ENCODE measurements at places on chromosomes 5 and 9.

GRCh38 chr9:36148311-36149051 lies 11.9 kb downstream of the GLIPR2 start:
- peak; percentile 97 for DNase-seq

GRCh38 chr5:58775701-58776262 lies 192.9 kb downstream of the RAB3C start:
- DNase-seq = no peak

DNA sequence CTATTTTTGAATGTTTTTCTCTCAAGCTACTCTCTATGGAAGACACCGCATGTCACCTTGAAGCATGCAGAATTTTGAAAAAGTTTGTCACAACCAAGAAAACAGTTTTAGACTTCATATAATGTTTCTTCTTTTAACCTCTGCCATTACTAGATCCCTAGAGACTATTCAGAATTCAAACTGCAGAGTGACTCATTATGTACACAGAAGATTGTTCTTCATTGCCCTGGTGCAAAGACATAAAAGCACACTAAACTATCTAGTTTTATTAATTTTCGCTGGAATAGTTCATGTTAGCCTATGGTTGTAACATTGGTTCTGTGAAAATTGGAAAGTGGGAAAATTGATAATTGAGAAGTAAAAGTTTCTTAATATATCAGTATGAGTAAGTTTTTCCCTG lies 18.4 kb downstream of the F2RL2 start:
- DNase-seq = no peak

DNA sequence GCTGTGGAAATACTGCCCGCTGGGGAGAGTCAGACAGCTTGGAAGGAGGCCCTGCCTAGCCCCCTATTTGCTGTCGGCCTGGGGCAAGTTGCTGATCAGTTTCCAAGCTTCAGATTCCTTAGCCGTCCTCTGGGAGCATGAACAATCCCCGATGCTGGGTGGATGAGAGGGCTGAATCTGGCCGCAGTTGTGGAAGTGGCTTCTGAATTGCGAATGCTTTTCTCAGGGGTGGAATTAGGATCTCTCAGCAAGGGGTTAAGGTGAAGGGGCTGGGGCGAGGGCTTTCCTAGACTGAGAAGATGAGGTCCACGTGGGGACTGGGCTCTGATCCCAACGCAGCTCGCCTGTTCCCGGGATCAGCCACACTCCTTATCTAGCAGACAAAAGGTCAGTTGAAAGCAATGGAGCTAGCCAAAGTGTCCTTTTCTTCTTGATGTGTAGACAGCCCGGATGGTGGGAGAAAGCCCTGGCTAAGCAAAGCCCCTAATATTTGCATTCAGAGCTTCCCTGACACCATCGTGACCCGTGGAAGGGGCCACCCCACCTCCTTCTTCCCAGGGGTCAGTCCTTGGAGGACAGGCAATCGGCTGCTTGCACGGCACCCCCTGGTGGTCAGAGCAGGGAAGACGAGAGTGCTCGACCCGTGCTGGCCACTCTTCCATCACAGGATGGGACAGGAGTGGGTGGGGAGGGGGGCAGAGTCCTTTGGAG lies 54.9 kb downstream of the COL15A1 start:
- peak; percentile 56 for DNase-seq

DNA sequence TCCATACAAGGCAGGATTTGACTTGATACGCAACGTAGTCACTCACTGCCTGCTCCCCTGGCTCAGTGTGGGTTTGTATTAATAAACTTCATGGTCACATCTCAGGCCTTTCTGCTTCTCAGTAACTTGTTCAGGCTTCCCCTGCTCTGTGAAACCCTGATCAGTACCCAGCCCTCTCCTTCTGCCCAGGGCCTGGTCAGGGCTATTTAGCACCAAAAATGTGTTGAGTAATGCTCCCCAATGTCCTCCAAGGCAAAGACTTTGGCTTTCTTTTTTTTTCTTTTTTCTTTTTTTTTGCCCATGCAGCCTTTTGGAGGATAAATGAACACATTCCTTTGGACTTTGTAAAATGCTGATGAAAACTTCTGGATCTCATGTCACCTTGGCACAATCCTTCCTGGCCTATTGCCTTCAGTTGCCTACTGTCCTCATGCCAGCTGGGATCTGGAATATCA lies 399.2 kb upstream of the KLF4 start:
- no peak for DNase-seq

DNA sequence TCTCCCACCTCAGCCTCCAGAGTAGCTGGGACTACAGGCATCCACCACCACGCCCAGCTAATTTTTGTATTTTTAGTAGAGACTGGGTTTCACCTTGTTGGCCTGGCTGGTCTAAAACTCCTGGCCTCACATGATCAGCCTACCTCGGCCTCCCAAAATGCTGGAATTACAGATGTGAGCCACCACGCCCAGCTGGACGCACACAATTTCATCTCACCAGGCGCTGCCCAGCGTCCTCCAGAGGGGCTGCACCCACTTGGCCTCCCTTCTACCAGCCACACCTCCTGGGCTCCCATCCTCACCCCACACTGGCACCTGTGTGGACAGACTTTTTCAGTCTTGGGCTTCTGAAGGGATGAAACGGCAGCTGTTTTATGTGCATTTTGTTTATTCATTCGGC lies 3.8 kb upstream of the EXOC3 start:
- DNase-seq = no peak

GRCh38 chr9:18688581-18689565 lies 214.9 kb downstream of the ADAMTSL1 start:
- DNase-seq = no peak

DNA sequence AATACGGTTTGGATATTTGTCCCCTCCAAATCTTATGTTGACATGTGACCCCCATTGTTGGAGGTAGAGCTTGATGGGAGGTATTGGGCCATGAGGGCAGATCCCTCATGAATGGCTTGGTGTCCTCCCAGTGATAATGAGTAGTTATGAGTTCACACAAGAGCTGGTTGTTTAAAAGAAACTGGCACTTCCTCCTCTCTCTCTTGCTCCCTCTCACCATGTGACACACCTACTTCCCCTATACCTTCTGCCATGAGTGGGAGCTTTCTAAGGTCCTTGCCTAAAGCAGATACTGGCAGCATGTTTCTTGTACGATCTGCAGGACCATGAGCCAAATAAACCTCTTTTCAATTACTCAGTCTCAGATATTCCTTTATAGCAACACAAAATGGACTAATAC lies 132.0 kb downstream of the PIK3R1 start:
- no peak for DNase-seq

DNA sequence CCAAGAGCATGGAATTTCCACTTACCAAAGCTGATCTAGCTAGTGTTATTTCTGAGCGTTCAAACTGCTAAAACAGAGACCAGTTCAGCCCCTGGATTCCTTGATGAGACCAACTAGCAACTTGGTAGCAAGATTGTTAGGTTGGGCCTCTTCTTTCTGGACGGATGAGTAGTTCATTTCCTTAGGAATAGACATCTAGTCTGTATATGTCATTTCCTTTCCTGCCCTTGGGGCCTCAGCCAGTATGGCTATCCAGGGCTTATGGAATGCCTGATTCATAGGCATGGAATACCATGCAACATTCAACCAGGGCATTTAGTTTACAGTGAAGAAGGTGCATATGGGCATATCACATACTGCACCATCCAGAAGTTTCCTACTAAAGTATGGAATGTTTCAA lies 14.5 kb upstream of the LPAR1 start:
- no peak for DNase-seq

GRCh38 chr9:87868175-87868574 lies 14.5 kb upstream of the SPATA31E1 start:
- DNase-seq = no peak

GRCh38 chr9:16348531-16348930 lies 521.9 kb downstream of the BNC2 start:
- DNase-seq = no peak

- DNase-seq = no peak
Observed at GRCh38 chr9:124000784-124001457, 10.6 kb upstream of the LHX2 start.

- DNase-seq = peak; percentile 73
Observed at GRCh38 chr9:94639061-94639998, at the start of gene FBP1. Gene FBP1 (minus strand): TSS chr9:94639518. CDS start chr9:94639310, 208 bp downstream.

GRCh38 chr5:176612855-176613254 lies 2.9 kb upstream of the GPRIN1 start:
- DNase-seq = no peak

DNA sequence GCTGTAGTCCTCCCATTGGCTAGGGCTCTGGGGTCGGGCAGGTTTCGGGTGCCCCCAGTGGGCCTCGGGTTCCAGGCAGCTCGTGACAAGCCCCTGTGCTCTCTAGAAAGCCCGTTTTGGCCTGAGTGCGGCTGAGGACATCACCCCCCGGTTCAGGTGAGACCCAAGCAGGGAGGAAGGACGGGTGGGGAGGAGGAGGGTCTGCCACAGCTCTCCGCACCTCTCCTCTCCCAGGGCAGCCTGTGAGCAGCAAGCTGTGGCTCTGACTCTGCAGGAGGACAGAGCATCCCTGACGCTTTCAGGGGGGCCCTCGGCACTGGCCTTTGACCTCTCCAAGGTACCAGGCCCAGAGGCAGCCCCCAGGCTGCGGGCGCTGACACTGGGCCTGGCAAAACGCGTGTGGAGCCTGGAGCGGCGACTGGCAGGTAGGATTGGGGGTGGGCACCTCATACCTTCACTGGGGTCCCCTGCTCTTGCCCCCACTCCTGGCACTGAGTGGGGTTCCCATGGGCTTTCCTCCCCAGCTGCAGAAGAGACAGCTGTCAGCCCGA lies 672 bp downstream of the PAXX start:
- DNase-seq = no peak

DNA sequence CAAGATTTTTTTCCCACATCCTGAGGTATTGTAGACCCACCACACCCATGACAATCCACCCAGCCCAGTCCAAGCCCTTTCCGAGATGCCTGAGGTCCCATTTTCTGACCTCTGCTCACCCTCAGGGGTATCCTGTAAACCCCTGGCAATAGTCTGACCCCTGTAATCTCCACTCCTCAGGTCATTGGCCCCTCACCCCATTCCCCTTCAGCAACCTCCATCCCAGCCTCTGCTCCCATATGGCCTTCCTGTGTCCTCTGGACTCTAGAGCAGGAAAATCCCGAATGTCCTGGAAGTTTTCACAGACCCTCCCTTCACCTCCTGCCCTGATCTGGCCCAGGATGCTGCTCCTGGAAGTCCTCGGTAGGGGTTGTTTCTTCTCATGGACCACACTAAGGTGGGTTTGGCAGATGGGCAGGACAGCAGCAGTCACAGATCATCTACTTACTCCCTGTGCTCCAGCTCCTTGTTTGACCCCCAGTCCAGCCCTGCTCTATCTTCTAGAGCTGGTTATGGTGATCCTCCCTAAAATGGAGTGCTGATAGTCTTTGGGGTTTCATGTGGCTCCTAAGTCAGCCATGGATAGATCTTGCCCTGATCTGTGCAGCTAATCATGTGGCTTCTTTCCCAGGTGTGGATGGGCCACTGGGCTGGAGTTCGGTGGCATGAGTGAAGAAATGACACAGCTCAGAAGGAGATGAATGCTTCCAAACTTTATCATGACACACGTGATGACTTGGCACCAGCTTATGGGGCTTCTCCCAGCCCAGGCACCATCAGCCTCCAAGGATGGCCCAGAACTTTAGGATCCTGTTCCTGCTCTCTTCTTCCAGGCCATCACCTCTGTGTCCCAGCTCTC lies 12.0 kb upstream of the ACSL6 start:
- DNase-seq = no peak

Data from RPMI8226 (cell line).